ENCODE measurements at places on chromosomes 7 and 10.

GRCh38 chr10:11004144-11005077, 13.3 kb upstream of the CELF2 start:
- DNase-seq = no peak

- no peak for DNase-seq
These were observed 144.9 kb downstream of the ELAPOR2 start for GRCh38 chr7:86914551-86914950.

DNA sequence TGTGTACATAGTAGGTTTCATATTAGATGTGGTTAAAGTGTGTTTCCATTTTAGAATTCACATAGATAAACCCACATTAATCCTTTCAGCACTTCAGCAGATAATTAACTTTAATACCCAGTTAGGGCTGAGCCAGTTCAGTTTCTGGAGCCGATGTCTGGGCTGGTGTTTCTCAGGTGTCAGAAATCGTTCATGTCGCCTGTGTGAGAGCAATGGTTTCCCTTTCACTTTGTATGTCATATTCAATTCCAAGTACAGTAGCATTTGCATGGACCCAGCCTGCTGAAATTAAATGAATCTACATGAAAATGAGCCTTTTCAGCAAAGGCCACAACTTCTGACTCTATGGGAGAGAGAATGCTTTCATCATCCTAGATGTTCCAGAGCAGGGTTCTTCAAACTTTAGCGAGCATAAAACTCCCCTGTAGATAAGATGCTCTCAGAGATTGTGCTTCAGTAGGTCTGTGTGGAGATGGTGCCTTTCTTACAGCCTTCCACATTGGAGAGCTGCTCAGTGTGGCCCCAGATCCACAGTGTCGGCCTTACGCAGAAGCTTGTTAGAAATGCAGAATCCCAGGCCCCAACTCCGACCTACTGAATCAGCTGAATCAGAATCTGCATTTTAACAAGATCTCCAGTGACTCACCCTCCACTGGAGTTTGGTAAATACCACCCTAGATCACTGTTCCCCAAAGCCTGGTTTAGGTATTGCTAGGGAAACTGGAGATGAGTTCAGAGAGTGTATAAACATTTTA, 19.6 kb downstream of the WIPF3 start:
- no peak for DNase-seq

GRCh38 chr7:53642361-53642760, 606.9 kb downstream of the POM121L12 start:
- DNase-seq = no peak

DNA sequence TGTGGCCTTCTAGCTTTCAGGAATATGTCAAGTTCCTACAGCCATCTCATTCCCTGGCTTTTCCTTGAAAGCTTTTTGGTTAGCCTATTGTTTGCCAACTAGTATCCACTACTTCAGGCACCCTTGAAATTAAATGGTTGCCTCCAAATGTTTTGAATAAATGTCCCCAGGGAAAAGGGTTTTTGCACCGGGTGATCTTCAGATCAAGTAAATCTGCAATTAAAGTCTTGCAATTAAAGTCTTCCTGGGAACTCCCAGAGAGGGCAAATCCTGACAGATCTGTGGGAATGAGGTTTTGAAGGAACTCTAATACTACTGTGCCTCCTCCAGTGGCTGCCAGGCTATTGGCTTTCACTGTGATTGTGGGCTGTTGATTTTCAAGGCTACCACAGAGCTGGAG, 17.7 kb upstream of the ZNRF2 start:
- no peak for DNase-seq

GRCh38 chr7:101910991-101911799, 93.8 kb downstream of the CUX1 start:
- no peak for DNase-seq

DNA sequence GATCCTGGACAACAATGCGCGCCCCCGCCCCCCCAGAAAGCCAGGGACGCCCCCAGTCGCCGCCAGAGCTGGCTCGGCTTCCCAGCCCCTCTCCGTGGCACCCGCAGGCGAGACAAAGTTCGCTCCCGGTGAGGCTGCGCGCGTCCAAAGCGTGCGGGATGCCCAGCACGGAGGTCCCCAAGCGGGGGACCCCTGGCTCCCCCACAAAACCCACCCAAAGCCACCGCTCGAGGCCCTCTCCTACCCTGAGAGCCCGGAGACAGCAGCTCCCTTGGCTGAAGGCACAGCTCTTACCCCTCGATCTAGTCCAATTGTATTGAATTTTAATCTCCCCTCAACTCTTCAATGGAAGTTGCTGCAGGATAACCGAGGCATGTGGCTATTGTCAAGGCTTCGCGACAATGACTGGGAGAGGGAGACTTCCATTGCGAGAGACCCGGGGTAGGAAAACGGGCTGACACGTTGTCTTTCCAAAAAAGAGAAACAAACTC, 305.3 kb downstream of the PRPF18 start:
- peak; percentile 76 for DNase-seq

- DNase-seq = no peak
These were observed 249.8 kb upstream of the HPS1 start for GRCh38 chr10:98696516-98696915.

DNA sequence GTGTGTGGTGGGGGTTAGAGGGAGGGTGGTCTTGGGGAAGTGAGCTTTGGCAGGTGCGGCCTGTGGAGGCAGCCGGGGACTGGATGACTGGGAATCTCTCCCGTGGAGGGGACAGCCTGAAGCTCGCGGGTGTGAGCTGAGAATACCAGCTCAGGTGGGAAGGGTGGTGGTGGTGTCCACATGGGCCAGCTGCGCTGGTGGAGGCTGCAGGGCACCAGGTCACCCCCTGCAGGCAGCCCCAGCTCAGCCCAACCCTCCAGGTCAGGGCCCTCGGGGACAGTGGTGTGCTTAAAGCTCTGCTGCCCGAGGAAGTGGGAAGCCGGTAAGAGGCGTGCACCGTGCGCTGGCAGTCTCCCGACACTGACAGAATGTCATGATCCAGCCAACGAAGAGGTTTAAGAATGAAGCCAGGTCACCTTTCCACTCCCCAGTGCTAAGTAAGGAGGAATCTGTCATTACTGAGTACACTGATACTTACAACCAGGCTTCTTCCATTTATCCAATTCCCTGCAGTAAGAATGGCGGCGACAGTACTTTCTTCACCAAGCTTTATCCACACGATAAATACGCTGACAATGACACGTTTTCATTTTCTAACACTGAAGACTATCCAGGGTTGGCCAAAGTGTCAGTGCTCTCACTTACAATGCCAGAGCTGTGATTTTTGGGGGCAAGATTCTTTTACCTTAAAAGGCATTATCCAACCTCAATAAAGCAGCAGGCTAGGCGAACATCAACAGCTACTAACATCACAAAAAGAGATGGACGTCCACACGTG, 20.4 kb downstream of the BRI3 start:
- no peak for DNase-seq

DNA sequence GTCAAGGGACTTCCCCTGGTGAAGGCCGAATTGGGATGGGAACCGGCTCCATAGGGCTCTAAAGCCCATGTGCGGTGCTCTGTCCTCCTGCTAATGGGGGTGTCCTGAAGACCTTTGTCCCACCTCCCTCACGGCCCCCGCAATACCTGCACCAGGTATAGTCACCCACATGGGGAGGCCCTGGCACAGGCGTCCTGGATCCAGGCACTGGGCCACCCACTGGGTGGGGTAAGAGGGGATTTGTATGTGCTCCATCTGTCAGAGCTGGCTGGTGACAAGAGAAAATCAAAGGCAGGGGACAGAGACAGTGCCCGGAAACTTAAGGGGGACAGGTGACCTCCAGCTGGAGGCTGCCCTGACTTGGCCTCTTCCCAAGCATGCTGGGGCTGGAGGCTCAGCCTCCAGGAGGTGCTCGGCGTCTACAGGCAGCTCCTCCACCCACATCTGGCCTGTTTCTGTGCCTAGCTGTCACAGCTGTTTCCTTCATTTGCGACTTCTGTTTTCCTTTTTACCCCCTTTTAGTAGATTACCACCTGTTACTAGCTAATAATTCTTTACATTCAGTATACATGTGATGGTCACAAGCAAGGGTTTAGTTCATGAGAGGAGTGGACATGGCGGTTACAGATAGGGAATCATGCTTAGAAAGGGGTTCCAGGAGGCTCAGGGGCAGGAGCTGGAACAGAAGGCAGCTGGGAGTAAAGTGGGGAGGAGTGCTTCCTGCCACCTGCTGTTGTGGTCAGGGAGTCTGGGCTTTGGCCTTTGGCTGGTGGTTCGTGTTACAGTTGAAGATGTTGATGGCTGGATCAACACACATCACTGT, 2.3 kb upstream of the CUZD1 start:
- no peak for DNase-seq

- DNase-seq = no peak
These were observed 80.0 kb upstream of the FAM180A start for GRCh38 chr7:135828604-135829003.

GRCh38 chr10:122323941-122324675, 50.4 kb upstream of the PLEKHA1 start:
- DNase-seq = no peak

- DNase-seq = peak; percentile 83
These were observed 1.1 kb downstream of the TTYH3 start for GRCh38 chr7:2632733-2633537.

GRCh38 chr10:11135709-11136108, 118.0 kb downstream of the CELF2 start:
- no peak for DNase-seq

DNA sequence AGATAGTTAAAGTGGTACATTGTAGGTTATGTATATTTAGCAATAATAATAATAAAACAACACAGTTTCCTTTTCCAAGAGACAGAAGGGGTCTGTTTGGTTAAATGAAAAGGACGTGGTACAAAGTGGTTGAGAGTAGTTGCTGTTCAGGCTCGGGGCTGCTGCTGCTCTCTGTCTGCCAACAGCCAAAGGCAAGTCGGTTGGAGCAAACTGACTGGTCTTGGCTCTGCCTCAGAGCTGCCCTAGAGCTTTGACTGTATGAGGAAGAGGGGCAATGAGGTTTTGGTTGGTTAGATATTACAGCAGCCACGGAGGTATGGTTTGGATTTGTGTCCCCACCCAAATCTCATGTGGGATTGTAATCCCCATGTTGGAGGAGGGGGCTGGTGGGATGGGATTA, 95.3 kb downstream of the CACNB2 start:
- no peak for DNase-seq

GRCh38 chr7:1247527-1248041, 14.9 kb downstream of the UNCX start:
- no peak for DNase-seq
